ENCODE measurements at places on chromosomes 7 and 10.

DNA sequence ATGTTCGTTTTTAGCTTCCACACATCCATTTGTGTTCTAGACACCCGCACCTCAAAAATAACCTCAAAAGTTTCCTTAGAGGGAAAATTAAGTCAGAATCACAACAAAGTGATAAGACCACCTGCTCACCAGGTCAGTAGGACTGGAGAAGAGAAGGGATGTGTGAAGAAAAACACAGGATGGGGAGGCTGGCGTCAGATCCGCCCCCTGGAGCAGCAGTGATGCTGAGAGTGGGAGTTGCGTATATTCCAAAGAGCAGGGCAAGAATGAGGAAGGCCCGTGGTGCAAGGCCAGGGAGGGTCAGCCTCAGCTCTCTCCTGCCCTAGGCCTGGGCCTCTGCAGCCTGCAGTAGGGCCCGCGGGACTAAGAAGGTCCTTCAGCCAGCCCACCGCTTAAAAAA, 28.7 kb downstream of the CRTAC1 start:
- no peak for DNase-seq

DNA sequence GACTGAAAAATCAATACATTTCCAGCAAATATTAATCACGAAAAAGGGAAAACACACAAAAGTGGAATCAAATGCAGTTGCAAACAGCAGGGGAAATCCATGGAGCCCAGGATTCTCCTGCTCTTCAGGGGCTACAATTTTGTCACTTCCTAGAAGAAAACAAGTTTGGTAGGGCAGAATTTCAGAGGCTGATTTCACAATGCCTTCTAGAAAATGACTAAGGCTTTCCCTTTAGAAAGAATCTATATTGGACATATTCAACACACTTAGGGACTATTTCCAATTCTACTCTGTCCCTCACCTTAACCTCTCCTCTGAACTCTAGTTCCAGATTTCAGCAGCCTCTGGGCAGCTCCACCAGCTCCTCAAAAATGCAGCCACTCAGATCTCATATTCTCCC, 111.3 kb downstream of the HECTD2 start:
- no peak for DNase-seq

- no peak for DNase-seq
Observed at GRCh38 chr10:3781468-3782145, 3.4 kb downstream of the KLF6 start.

- no peak for DNase-seq
Observed at GRCh38 chr10:69090685-69091084, 2.8 kb downstream of the SRGN start.

- no peak for DNase-seq
Observed at GRCh38 chr7:97623333-97623732, 108.6 kb upstream of the TAC1 start.

GRCh38 chr10:68721673-68722335, 765 bp downstream of the CCAR1 start:
- DNase-seq = no peak

- no peak for DNase-seq
Observed at GRCh38 chr7:29971566-29972314, 17.9 kb downstream of the SCRN1 start.

GRCh38 chr10:22637491-22637890, 76.9 kb downstream of the PIP4K2A start:
- DNase-seq = no peak

- no peak for DNase-seq
Observed at GRCh38 chr10:27637601-27638000, 108.0 kb downstream of the MKX start.

DNA sequence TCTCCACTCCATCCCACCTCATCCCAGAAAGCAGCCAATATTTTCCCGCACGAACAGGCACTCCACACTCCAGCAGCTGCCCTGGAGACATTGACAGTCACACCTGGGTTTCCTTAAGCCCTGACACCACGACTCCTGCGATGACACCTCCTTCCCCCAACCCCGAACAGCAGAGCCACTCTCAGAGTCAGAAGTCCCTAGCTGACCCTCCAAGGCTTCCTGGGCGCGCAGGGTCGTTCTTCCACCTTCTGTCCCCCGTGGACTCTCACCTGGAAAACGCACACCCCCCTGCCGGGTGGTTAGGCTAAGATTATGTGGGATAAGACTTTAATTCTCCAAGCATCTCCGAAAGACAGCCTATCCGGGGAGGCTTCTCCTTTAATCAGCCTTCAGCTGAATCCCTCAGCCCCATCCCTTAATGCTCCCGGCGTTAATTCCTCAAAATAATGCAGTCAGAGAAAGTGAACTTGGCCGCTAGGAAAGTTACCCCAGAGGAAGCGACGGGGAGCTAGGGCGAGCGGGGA, 1.1 kb downstream of the DENND11 start:
- DNase-seq = no peak

DNA sequence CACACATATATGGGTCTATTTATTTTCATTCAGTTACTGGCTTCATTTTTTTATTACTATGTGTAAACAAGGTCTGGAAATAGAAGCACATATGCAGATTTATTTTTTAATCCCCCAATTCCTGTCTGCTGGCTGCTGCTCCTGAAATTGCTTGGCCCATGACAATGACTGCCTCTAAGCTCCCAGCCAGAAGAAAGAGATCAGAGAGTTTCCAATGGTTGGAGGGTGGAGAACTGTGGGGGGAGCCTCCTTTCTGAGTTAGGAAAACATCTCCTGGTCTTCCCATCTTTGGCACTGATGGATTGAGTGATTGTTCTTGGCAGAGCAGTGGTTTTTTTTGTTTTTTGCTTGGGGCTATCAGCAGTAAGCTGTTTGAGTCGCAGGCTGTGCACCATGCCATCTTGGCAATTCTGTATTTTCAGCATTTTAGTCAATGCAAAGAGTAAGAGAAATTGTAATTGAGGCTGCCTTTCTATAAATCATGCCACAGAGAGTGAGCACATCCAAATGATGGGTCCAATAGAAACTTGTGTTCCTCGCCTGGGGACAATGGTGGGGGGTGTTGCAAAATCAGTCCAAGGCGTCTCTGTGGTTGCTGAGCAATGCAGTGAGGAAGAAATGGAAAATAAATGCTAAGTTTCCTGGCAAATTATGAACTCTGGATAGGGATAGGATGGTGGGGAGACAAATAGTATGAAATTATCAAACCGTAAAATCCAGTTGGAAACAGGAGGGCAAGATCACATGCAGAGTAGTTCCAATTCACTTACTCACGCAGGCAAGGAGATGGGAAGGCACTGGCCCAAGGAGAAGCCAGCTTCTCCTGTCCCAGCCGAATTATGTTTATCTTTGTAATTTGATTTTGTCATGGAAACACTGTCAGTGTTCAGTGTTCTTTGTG, 382.4 kb downstream of the SORCS3 start:
- no peak for DNase-seq

GRCh38 chr7:121099572-121099971, 111.1 kb downstream of the CPED1 start:
- no peak for DNase-seq

DNA sequence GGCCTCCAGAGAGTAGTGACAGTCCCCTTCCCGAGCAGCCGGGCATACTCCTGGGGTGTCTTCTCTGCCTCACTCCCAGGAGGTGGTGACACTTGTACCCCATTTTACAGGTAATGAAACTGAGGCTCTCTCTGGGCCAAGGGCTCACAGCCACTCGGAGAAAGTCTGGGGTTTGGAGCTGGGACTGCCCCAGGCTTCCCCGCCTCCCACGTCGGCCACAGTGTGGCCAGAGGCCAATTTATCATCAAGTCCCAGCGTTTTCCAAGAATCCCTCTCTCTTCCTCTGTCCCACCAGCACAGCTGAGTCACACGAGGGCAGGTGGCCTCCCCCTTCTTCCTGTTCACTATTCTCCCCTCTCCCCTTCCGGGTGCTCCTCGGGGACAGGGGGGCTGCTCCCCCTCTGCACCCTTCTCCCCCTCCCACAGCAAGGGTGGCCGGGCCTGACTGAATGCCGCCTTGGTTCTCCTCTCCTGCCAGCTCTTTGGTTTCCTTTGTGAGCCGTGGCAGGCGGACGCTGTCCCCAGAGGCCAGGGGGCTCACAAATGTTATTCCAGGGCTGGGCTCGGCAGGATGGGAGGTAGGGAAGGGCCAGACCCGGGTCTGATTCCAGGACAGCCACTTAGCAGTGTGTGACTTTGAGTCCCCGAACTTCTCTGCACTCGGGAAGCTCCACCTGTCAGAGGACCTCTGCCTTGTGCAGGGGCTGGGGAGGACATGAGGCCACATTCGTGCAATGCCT, 17.7 kb downstream of the CLIP2 start:
- no peak for DNase-seq

GRCh38 chr7:91265693-91266066, 1.4 kb downstream of the FZD1 start:
- no peak for DNase-seq

Data from smooth muscle cell of the brain vasculature (primary cell).